ENCODE measurements at places on chromosomes 6 and 20.

GRCh38 chr20:50594231-50594590, 84.0 kb downstream of the PTPN1 start:
- no peak overlapping the region for H3K4me3 ChIP-seq
- peaks cover 16% of the 10 kb centered on the region for H3K36me3 ChIP-seq
- no peak overlapping the region for H3K27ac ChIP-seq
- no peak for DNase-seq
- H3K27me3 ChIP-seq, result no peaks in the 10 kb centered on the region
- H3K4me1 ChIP-seq, result peaks cover 19% of the 10 kb centered on the region

DNA sequence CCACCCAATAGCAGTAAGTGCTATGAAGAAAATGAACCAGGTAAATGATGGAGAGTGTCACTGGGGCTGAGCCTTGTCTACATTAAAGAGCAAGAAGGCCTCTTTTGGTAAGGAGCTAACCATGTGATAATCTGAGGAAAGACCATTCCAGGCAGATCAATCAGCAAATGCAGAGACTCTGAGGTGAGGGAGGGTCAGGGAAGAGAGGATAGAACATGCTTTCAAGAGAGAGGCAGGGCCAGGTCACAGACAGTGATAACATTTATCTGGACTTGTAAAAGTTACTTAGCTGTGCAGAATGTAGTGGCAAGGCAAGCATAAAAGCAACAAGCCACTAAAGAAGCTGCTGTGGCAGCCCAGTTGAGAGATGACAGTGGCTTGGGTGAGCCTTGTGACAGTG, 197.3 kb downstream of the TASP1 start:
- H3K36me3 ChIP-seq, result no peaks in the 10 kb centered on the region
- H3K4me3 ChIP-seq, result no peak overlapping the region
- no peak overlapping the region for H3K27ac ChIP-seq
- no peak for DNase-seq
- no peaks in the 10 kb centered on the region for H3K27me3 ChIP-seq

- no peak overlapping the region for H3K4me3 ChIP-seq
- no peak overlapping the region for H3K27ac ChIP-seq
- H3K36me3 ChIP-seq, result no peaks in the 10 kb centered on the region
- H3K4me1 ChIP-seq, result no peaks in the 10 kb centered on the region
- H3K27me3 ChIP-seq, result no peaks in the 10 kb centered on the region
These were observed 67.5 kb downstream of the CAP2 start for GRCh38 chr6:17460862-17461261.

GRCh38 chr20:754904-755303, 13.4 kb downstream of the SLC52A3 start:
- H3K4me1 ChIP-seq, result no peaks in the 10 kb centered on the region
- H3K27me3 ChIP-seq, result no peaks in the 10 kb centered on the region
- no peak overlapping the region for H3K4me3 ChIP-seq
- no peak for DNase-seq

GRCh38 chr20:12030470-12030869, 112.8 kb downstream of the BTBD3 start:
- DNase-seq, result peak; percentile 46
- no peak overlapping the region for H3K27ac ChIP-seq

Measured in upper lobe of left lung (tissue), 6 donors.